Tibial nerve (tissue), 4 donors: ENCODE measurements at places on chromosomes 13 and 19. TPM values are rescaled to one million over a fixed set of nuclear protein-coding genes. Genes with fewer than 3 reads are reported as not detected.

TRIM28 gene
- 172 TPM for total RNA-seq

DNA sequence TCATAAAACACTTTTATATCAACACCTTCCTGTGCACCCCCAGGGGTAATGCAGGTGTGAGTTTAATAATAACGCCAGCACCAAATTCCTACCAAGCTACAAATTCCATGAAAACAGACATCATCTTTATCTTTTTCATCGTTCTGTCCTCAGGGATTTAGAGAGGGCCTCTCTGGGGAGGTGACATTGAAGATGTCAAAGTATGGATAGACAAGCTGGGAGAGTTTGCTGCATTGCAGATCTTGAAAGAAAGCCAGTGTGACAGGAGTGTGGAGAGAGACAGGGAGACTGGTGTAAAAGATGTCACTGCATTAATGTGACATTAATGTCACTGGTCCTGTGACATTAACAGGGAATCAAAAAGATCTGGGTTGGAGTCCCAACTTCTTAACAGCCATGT, 10.1 kb downstream of the CACNG6 start:
- DNase-seq: no peak

DNA sequence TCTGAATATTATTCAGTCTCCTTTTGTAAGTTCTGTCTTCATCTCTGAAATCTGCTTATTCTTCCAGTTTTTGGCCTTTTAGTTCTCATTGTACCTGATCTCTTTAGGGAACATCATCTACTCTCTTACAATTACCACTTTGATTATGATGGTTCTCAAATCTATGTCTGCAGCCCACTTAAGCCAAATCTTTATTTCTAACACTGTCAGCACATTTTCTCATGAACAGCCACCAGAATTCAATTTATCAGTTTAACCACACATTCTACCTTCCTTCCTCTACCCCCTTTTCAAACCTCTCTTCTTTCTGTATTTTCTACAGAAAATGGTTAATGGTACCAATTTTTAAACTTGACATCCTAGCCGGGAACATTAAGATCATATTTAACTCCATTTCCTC, 175.3 kb downstream of the FGF14 start:
- DNase-seq: no peak

DNA sequence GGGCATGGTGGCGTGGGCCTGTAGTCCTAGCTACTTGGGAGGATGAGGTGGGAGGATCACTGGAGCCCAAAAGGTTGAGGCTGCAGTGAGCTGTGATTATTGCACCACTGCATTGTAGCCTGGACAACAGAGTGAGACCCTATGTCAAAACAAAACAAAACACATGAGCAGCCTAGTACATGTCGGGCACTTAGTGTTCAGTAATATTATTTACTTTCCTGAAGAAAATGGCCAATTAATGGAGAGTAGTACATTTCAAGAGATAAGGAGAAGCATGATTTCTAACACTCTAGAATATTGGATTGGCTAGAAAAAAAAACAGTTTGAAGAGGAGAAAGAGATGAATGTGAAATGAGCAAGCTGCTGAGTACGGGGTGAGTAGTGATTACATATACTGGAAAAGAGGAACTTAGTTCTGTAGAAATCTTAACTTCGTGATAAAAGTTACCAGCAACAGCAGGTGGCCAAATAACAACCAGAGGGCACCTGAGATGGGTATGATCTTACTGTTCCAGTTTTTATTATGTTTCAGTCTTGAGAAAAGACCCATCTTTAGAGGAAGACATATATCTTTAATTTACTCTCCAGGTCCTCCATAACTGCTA, 36.2 kb downstream of the SPATA13 start:
- no peak for DNase-seq

GRCh38 chr19:40471111-40471510, 4.3 kb downstream of the SPTBN4 start:
- DNase-seq: no peak

ZNF30 gene
- total RNA-seq: 4.3 TPM

ZNF264 gene
- total RNA-seq: 75.6 TPM
